ENCODE measurements at places on chromosomes 1 and 21.

DNA sequence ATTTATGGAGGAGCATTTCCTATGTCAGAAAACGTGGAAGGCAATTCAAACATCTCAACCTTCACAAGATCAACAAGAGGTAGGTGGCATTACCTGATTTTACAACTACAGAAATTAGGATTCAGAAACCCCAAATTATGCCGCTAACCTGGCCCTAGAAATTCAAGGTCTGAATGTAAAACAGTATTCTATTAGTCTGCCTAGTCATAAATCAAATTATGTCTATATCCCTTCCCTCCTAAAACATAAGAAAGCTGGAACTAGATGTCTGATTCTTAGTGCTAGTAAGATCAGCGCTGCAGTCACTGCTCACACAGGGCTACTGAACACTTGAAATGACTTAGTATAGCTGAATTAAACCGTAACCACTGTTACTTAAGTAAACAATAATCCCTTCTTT is 1.4 kb downstream of the TOMM20 start:
- DNase-seq = no peak

- DNase-seq = no peak
These were observed 36.3 kb upstream of the NFASC start for GRCh38 chr1:204834336-204834735.

- DNase-seq = no peak
These were observed 71.6 kb upstream of the TRAPPC10 start for GRCh38 chr21:43940329-43941050.

- no peak for DNase-seq
These were observed 70.7 kb downstream of the RUNX3 start for GRCh38 chr1:24859063-24860010.

GRCh38 chr1:111989531-111990025 is at the start of gene KCND3:
TSS of gene KCND3 (minus strand) at chr1:111989668.
- no peak for DNase-seq

DNA sequence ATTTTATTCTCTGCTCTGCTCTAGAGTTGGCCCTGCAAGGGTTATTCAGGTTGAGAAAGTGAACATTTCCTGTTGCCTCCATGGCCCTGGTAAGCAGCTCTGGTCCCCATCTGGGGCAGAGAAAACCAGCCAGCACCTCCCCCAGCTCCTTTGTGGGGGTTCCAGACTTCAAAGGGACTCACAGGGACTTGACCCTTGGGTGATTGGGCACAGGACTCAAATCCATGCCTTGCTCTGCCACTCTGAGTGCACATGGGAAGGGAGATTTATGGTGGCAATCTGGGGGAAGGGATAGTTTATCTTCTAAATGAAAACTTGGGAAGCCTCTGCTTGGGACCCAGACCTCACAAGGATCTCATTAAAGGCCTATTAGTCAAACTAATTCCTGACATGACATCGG is 212.8 kb downstream of the FOXD2 start:
- no peak for DNase-seq

- no peak for DNase-seq
These were observed 45.3 kb downstream of the PRRC2C start for GRCh38 chr1:171530676-171531075.

DNA sequence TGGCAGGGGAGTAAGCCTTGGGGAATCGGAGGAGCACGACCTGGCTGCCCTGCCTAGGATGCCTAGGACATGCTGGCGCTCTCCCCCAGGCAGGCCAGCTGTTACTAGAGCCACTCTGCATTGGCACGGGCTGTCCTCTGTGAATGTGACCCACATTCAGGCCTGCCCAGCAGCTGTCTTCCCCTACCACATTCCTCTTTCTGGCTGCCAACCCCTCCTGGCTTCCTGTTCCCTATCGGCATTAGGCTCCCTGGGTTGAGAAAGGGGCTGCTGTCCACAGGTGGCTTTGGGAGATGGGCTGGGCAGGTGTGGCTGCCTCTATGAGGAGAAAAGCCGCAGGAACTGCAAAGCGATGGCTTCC is 2.3 kb upstream of the NFASC start:
- DNase-seq = no peak

DNA sequence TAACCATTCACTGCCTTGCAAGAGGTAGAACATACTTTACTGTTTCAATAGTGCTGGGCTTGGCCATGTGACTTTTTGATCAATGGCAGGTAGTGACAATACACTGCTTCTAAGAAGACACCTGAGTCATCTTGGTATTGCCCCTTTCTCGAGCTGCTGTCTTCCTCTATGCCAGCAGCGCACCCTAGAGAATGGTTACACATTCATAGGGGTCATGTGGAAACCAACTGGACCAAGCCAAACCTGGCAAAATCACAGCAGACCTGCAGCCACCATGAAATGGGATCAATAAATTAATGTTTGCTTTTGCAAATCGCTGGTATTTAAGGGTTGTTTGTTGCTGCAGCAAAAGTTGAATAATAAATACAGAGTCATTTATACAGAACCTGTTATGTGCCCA is 122.3 kb downstream of the GRIK1 start:
- DNase-seq = no peak

DNA sequence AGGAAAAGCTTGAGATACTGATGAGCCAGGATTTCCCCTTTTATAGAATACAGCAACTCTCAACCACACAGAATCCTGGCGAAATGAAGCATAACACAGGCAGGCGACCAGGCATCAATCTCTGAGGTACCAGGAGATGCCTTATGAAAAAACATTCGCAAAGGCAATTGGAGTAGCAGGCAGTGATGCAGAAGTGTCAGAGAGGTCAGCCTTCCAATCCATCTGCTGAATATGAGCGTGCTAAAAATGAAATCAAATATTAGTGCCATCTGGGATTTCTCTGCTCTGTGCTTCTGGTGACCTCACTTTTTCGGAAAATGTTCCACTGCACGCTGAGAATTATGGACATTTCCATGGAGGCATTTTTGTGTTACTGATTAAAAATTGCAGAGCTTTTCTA is 258.8 kb downstream of the VAV3 start:
- no peak for DNase-seq

DNA sequence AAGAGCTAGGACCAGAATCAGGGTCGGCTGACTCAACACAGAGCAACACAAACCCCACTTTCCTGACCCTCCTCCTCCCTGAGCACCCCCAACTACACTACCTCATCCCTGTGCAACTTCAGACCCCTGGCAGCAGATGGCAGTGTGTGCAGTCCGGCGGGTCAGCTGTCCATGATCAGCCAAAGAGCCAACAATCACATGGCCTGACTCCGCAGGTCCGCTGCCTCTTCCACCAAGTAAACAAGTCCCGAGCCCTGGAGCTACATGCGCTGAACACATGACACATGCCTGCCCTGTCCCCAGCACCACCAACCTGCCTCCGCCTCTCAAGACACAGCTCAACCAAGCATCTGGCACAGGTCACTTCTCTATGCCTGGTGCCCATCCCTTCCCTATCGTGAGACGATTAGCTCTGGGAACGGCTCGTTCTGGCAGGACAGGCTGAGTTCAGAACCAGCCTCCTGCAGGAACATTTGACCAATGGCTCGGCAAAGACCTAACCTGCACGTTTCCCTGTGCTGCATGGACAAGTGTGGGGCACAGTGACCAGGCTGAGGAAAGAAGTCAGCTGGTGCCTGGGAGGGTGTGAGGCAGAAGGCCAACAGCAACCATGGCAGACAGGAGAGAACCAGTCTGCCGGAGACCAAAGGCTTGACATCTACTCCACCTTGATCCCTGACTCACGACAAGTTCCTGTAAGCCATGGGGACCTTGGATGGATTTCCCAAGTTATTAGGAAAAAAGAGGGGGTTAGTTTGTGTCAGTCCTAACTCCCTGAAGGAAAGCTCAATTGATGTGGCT is 60.3 kb downstream of the CD46 start:
- DNase-seq = no peak

GRCh38 chr21:42731264-42732032 is 78.0 kb downstream of the PDE9A start:
- DNase-seq = no peak

GRCh38 chr21:14609274-14609673 is 63.2 kb upstream of the SAMSN1 start:
- DNase-seq = no peak

DNA sequence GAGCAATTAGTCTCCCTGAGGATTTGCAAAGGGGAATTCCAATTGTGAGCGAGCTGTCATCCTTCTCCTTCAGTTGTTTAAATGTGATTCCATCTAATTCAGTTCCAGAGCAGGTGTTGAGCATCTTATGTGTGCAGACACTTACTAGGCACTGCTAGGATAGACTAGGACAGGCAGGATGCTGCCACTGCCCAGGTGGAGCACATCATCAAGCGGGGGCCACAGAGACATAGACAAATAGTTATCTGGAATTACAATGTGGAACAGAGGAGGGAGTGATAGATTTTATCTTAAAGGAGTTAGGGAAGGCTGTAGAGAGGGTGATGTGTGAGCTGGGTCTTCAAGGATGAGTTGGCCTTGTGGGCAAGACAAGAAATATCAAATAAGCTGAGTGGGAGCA is 55.9 kb downstream of the CDC7 start:
- DNase-seq = no peak

- no peak for DNase-seq
These were observed 65.2 kb upstream of the TARBP1 start for GRCh38 chr1:234544087-234544579.

DNA sequence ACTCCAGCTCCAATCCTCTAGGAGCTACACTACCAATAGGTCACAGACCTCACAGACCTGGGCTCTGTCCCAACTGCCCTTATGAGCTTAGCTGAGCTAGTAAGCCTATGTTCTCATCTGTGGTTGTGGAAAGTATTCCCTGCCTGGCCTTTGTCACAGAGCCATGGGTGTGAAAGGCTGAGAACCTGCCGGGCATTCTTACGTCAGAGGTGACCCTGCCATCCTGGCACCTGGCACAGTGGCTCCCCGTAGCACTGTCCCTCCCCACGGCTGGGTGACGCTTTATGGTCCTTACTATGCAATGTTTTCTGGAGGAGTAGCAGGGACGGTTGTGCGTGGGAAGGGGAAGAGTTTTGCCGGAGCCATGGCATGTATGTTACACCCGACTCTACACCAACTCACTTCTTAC is 3.5 kb downstream of the TNFRSF1B start:
- no peak for DNase-seq

DNA sequence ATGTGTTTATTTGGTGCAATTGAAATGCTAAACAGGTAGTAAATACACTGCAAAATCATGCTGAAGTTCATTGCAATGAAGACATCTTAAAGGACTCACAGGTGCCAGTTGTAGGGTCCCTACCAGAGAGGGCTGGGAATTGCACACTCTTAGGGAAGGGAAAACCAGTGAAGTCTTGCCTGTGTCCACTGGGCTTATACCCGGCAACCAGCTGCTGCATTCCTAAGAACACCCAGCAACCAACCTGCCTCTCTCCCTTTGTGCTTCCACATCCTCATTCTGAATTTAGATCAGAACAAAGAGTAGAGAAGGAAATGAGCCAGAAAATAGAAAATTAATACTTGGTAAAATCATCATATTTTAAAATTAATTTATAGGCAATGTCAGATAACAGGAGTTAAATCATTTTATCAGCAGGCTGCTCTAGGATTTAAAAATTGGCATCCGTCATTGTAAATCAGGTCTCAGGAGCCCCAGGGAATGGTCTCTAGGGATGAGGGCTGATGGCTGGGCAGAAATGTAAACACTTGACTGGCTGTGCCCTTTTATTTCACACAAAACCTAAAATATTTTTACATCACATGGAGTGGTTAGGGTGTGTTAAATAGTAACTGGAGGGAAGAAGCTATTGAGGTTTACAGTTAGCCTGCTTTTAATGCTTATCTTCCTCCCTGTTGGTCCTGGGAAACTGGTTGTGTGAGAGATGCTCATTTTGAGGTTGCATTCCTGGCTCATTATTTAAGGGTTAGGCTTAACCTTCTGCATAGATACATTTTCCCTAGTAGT is 31.3 kb downstream of the PTGFRN start:
- no peak for DNase-seq

GRCh38 chr1:179325836-179326235 is 32.2 kb downstream of the SOAT1 start:
- DNase-seq = no peak

- DNase-seq = peak; percentile 93
These were observed 73.4 kb upstream of the F3 start for GRCh38 chr1:94614996-94615395.

DNA sequence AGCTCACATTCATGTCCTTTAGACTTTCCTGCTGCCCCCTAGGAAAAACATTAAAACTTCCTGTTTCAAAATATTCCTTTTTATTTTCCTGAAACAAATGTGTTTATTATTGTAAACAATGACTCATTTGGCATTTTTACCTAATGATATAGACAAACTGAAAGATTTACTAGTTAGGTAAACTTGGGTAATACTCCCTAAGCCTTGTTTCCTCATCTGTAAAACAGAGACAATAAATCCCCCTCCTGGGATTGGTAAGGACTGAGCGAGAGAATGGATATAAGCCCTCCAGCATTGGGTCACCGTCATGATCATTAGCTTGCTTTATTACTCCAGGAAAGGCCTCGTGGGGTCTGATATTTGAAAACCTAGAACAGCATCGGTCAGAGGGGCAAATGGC is 59.8 kb downstream of the LPAR3 start:
- no peak for DNase-seq

DNA sequence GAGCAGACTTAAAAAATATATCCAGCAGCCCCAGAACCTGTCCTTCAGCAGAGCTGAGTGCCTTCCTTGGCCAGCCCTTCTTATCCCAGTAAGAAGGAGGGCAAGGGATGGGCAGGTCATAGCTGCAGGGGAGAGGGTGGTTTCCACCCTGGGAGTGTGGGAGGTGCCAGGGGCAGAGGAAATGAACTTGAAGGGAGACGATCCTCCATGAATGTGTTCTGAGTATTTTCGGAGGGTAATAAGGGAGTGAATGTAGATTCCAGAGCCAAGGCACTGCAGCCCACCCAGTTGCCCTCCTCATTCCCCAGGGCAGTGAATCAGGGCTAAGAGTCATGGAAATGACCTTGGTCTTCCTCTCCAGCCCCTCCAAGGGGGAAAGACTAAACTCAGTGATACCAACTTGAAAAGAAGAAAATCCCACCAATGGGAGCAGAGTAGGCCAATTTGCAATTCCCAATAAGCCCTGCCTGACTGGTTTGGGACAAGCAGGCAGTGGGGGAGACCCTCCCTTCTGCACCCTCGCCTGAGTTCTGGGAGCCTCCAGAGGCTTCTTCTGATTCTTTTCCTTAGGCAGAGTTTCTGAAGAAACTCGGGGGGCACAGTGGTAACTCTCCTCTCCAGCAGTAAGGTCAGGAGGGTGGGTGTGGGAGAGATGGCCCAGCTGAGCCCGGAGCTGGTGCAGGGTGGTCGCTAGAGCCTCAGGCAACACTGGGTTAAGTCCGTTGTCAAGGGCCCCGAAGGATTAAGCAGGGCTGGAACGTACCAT is 4.2 kb downstream of the MYOG start:
- no peak for DNase-seq

- DNase-seq = peak; percentile 51
These were observed 995 bp downstream of the COLGALT2 start for GRCh38 chr1:184036517-184036949.

GRCh38 chr1:114154963-114155322 is 1.3 kb upstream of the SYT6 start:
- peak; percentile 26 for DNase-seq

DNA sequence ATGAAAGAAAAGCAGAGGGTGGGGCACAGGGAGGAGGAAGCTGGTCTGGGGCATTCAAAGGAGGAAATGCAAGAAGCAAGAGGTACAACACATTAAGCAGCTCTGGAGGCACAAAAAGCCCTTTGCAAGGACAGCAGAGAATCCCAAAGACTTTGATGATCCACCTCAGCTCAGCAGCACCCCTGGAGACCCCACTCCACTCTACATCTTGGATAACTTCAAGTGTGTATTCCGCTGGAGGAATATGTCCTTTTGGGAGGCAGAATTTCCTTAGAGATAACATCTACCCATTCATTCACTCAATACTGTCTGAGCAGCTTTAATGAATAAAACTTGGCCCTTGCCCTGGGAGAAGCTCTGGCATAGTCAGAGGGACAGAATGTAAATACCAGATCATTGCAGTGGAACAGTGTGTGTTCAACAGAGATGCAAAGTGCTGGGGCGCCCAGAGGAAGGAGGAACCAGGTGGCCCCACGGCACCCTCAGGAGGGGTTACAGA is 599.7 kb downstream of the KIF26B start:
- peak; percentile 9 for DNase-seq

Measured in MV-4-11 (cell line).